ENCODE measurements at places on chromosomes 2 and 18. TPM values are rescaled to one million over a fixed set of nuclear protein-coding genes. Genes with fewer than 3 reads are reported as not detected.

DNA sequence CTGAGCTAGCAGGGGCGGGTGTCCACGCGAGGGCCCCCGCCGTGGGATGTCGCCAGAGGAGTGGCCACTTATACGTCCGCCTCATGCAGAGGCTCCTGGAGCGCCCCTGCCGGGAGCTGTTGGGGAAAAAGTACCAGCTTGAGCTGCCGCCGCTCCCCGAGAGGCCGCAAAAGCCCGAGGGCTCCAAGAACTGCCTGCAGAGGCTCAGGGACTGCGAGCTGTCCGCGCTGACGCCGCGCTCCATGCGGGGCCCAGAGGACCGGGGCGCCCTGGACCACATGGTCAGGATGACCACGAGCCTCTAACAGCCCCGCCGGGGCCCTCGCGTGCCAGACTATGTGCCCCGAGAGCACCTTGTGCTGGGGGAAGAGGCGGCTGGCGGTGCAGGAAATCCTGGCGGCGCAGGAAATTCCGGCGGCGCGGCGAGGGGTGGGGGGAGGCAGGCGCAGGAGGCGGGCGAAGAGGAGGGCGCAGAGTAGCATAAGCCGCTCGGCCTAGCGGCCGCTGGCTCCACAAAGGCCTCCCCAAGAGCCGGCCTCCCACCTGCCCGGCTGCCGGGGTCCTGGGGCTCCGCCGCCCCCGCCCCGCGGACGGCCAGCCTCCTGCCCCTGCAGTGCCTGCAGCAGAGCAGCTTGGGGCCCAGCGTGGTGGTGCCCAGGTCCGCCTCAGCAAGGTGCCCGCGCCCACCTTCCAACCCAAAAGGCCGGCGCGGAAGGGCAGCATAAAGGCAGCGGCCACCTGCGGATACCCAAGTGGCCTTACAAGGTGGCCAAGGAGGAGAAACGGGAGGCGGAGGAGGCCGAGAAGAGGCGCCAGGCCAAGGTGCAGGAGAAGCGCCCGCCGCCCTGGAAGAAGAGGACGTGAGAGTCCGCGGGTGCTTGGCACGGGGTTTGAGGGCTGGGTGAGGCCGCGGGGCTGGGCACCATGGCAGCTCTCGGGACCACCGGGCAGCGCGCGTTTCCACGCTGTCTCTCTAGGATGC is 42.1 kb upstream of the TRIM43B start:
- peak; percentile 68 for DNase-seq
- peaks cover 13% of the 10 kb centered on the region for H3K4me1 ChIP-seq
- H3K27me3 ChIP-seq, result peaks cover 2% of the 10 kb centered on the region
- peak overlapping the region; percentile 86 for H3K4me3 ChIP-seq
- peak overlapping the region; percentile 85 for H3K27ac ChIP-seq

DNA sequence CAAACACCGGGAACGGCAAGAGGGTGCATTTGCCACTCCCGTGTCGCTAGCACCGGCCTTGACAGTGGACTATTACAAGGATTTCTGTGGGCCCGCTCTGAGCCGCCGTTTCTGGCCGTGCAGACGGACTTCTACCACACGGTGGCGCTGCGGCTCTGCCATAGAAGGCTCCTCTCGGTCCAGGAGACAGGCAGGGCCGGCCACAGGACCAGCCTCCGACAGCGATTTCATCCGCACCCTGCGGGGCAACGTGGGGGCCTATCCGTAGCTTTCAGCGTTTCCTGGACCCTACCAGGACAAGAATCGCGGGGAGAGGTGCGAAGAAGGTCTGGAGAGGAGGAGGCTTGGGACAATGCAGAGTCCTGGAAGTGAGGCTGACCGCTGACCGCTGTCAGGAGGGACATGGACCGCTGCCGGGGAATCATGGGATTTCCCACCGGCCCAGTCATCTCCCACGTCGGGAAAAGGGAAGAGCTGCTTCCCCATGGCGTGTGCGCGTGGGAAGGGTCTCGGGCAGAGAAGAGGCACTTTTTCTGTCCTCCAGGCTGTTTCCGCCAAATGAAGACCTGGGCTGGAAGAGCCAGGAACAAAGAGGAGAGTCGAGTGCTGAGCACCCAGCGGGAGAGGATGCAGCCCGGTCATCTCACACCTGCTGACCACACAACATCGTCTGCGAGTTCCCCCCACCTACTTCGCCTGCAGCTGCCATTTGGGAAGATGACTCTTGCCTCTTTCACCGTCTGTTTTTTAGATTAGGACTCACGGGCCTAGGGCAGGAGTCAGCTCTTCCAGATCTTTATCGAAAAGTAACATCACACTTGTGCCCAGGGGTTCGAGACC is 35.5 kb upstream of the HAAO start:
- no peak overlapping the region for H3K4me3 ChIP-seq
- H3K4me1 ChIP-seq, result peaks cover 12% of the 10 kb centered on the region
- H3K36me3 ChIP-seq, result no peaks in the 10 kb centered on the region
- H3K27ac ChIP-seq, result no peak overlapping the region
- DNase-seq, result peak; percentile 85
- H3K27me3 ChIP-seq, result peaks cover 9% of the 10 kb centered on the region

DNA sequence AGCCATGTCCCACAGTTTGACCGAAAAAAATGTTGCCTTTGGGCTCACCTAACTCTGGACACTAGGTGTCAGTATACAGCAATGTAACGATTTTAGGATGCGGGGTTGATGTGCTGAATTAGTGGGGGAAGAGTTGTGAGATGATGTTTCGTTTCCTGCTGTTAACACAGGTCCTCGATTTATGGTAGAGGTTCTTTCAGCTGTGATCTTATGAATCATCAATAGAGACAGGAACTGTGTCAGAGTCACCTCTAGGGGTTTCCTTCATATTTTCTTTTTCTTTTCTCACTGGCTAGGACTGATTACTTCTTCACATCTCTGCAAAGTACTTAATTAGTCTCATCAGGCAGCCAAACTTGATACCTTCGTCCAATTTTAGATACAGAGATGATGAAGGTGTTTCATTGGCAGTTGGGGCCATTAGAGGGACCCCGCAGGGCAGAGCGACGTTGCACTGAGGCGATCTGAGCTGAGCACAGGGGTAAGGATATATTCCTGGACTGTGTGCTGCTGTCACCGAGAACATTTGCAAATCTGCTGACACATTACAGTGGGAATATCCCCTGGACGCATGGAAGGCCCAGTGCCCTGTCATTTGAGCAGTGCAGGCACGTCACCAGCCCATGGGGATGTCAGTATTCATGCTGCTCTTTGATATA is 10.2 kb upstream of the MMADHC start:
- peaks cover 12% of the 10 kb centered on the region for H3K27me3 ChIP-seq
- DNase-seq, result peak; percentile 69
- H3K4me3 ChIP-seq, result no peak overlapping the region
- peaks cover 24% of the 10 kb centered on the region for H3K4me1 ChIP-seq

- H3K27ac ChIP-seq, result no peak overlapping the region
- no peaks in the 10 kb centered on the region for H3K4me1 ChIP-seq
- H3K36me3 ChIP-seq, result no peaks in the 10 kb centered on the region
Measured at GRCh38 chr2:4895371-4895770, 796.8 kb upstream of the SOX11 start.

DNA sequence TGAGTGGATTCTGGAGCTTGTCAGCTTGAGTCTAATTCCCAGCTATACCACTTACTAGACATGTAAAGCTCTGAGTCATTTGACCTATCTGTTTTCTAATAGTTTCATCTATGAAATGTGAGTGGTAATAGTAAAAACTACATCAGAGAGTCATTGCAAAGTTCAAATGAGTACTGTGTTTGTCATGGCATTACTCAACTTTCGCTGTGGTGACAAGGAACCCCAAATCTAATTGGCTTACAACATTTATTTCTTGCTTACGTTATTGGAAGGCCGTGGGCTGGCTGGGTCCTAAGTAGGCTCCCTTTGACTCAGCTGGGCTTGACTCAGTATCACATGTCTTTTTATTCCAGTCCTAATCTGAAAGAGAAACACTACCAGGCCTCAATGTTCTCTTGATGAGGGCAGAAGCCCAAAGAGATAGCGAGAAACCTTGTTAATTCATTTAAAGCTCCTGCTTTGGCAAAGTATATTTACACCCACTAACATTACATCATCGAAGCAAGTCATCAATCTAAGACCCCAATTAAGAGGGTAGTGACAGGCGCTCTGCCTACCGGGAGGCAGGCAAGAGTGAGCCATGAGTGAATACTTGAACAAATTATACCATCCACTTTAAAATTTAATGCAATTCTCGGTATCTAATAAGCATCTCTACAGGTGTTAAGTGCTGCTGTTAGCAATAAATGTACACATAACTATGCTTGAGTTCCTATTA is 431.8 kb upstream of the SPHKAP start:
- H3K4me3 ChIP-seq, result no peak overlapping the region
- H3K27ac ChIP-seq, result no peak overlapping the region
- no peak for DNase-seq
- H3K4me1 ChIP-seq, result no peaks in the 10 kb centered on the region
- H3K27me3 ChIP-seq, result no peaks in the 10 kb centered on the region

DNA sequence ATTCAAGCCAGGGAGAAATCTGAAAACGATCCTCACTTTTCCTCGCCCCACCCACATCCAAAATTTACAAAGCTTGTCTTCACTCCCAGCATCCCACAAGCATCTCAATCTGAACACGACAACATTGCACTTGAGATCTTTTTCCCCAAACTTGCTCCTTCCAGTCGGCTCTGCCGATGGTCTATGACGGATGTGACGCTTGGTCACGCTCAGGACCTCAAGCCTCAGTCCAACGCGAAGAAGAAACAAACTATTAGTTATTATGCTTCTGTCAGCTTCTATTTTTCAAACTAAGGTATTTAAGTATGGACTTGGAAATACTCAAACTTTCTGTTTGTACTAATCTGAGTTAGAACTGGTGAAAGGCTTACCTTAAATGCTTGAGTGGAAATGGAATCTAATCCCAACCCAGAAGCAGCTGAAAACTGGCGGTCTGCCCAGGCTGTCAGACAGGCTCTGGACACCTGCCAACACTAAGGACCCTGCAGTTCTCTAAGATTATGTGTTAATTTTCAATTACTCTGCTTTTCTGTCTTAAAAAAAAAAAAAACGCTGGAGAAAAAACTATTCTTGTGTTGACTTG is 132.1 kb upstream of the DNMT3A start:
- DNase-seq, result no peak
- no peak overlapping the region for H3K27ac ChIP-seq
- peaks cover 13% of the 10 kb centered on the region for H3K36me3 ChIP-seq
- no peak overlapping the region for H3K4me3 ChIP-seq
- H3K4me1 ChIP-seq, result no peaks in the 10 kb centered on the region

DNA sequence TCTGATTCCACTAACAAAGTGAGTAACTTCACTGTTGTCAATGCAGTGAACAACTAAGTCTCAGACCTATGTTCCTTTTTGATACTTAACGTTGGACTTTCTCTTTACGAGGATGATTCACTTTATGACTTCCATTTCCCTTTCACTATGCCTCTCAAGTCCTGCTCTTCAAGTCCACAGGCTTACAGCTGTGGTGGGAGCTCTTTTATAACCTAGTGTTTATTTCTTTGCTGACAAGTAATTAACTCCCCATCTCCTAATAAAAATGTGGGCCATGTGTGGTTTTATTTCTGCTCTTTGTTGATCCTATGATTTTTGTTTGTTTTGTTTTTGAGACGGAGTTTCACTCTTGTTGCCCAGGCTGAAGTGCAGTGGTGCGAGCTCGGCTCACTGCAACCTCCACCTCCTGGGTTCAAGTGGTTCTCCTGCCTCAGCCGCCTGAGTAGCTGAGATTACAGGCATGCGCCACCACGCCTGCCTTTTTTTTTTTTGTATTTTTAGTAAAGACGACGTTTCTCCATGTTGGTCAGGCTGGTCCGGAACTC is 142.1 kb downstream of the USP34 start:
- H3K4me1 ChIP-seq, result peaks cover 20% of the 10 kb centered on the region
- DNase-seq, result no peak
- H3K27ac ChIP-seq, result no peak overlapping the region
- H3K27me3 ChIP-seq, result no peaks in the 10 kb centered on the region

DNA sequence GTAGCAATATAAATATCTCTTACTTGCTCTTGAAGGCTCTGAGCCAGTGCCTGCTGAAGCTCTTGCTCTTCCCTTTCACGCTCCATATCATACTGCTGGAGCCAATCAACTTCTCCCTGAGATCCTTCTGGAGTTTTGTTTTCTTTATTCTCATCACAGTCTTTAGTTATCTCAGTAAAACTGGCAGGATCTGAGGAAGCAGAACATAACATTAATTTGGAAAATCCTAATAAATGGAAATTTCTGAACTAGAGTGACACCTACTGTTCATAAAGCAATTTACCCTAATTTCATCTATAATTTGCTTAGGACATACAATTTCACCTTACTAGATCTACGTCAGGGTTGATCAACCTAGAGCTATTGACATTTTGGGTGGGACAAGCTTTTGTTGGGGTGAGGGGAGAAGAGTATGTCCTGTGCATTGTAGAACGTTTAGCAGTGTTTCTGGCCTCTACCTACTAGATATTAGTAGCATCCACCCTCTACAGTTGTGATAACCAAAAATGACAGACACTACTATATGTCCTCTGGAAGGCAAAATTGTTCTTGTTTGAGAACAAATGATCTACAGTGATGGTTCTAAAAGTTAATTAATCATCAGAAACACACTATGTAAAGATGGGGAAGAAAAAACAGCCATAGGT is 47.2 kb downstream of the VIL1 start:
- H3K4me1 ChIP-seq, result peaks cover 10% of the 10 kb centered on the region
- H3K36me3 ChIP-seq, result peaks cover 48% of the 10 kb centered on the region
- no peak overlapping the region for H3K4me3 ChIP-seq
- no peaks in the 10 kb centered on the region for H3K27me3 ChIP-seq
- H3K27ac ChIP-seq, result no peak overlapping the region

DNA sequence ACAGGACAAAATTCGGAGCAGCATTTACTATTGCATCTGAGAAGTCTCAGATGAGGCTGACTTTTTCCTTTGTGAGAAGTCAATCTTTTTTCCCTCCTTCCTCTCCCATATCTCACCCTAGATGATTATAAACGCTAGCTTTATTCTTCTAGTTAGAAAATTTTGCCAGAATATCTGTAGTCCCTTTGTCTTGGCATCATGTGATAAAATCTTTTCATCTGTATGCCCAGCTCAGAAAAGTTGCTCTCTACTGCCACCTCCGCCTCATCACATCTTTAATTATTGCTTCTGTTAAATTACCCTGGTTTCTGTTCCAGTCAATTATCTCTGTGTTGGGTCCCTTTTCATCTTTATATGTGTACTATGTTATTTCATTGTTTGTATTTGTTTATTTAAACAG is 210.8 kb upstream of the SLC35G4 start:
- H3K4me3 ChIP-seq, result no peak overlapping the region
- no peak overlapping the region for H3K27ac ChIP-seq
- H3K36me3 ChIP-seq, result no peaks in the 10 kb centered on the region
- no peaks in the 10 kb centered on the region for H3K27me3 ChIP-seq

- H3K4me1 ChIP-seq, result peaks cover 4% of the 10 kb centered on the region
- H3K4me3 ChIP-seq, result no peak overlapping the region
Measured at GRCh38 chr2:3098231-3098630, 279.4 kb downstream of the EIPR1 start.

GRCh38 chr2:168212167-168212566 is 35.2 kb downstream of the STK39 start:
- H3K4me3 ChIP-seq, result no peak overlapping the region
- peaks cover 41% of the 10 kb centered on the region for H3K4me1 ChIP-seq
- peaks cover 21% of the 10 kb centered on the region for H3K36me3 ChIP-seq
- no peak for DNase-seq

- H3K27ac ChIP-seq, result no peak overlapping the region
- no peak overlapping the region for H3K4me3 ChIP-seq
- H3K36me3 ChIP-seq, result no peaks in the 10 kb centered on the region
- DNase-seq, result no peak
- no peaks in the 10 kb centered on the region for H3K27me3 ChIP-seq
Measured at GRCh38 chr2:19846030-19846429, 55.8 kb downstream of the TTC32 start.

The SRBD1 gene
- total RNA-seq, result 22.7 TPM

The HOXD13 gene
- total RNA-seq, result not detected

The DNER gene
- total RNA-seq, result not detected
